GM04504 (cell line): ENCODE measurements at places on chromosomes 6 and 20.

- no peak for DNase-seq
Observed at GRCh38 chr6:120077489-120077888, 727.9 kb upstream of the MAN1A1 start.

DNA sequence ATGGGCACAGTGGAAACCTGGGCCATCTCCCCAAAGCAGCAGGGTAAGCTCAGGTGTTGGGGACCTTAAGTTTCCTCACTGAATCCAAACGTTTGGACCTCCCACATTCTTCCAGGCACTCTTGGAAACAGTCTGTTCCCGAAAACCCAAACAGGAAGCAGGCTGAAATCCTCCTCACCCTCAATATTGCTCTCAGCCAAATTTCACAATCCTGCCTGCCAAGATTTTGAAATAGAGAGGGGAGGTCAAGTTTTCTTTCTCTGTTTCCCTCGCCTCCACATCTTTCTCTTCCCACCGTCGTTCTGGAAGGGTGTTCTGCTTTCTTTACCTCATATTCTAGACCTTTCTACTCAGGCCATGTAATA is 392.0 kb upstream of the SASH1 start:
- DNase-seq: no peak

DNA sequence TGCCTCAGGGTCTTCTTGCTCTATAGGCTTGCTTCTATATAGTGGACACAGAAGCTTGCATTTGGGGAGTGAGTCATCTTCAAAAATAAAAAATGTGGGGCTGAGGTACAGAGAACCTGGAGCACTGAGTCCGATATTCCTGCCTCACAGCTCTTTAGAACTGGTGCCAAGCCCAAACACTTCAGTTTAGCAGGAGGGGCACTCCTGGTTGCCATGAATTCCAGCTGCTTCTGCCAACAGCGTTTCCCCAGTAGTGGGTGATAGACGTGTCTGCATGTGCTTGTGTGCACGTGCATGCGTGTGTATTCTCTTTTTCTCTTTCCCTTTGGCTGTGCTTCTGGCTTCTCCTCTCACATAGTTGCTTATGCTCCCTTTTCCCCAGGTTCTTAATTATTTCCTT is 11.9 kb downstream of the DNPH1 start:
- DNase-seq: no peak

GRCh38 chr6:82056567-82056966 is 191.0 kb downstream of the IBTK start:
- no peak for DNase-seq

DNA sequence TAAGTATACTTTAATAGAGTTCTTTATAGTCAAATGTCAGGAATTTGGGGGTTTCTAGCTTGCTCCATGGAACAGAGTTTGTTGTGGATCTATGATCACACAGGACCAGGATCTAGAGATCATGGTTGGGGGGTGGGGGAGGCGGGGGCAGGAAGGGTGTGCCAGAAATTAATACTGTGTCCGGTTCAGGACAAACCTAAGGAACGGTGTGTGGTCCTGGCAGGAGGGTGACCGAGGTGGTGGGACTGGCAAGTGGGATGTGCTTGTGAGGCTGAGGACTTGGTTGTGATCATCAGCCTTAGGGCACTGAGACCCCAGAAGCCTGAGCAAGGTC is 27.9 kb downstream of the GSTA3 start:
- DNase-seq: no peak

DNA sequence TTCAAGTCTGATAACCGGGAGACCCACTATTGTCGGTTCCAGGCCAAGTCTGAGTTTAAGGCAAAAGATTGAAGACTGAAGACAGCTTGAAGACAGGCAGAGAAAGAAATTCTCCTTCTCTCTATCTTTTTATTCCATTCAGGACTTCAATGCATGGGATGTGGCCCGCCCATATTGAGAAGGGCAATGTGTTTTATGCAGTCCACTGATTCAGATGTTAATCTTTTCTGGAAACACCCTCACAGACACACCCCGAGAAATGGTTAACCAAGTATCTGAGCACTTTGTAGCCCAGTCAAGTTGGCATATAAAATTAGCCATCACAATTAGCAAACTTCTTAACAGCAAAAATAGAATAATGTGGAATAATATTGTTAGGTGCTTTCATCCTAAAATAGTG is 75.5 kb upstream of the FABP7 start:
- no peak for DNase-seq

DNA sequence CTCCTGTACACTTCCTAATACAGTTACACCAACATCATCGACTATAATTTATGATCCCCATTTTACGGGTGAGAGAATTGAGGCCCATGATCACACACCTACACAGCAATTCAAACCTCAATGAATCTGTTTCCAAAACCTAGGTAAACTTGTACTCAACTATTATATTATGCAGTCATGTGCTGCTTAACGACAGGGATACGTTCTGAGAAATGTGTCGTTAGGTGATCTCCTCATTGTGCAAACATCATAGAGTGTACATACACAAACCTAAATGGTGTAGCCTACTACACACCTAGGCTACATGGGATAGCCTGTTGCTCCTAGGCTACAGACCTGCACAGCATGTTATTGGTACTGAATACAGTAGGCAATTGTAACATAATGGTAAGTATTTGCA is 385.6 kb downstream of the ARHGAP18 start:
- DNase-seq: no peak

DNA sequence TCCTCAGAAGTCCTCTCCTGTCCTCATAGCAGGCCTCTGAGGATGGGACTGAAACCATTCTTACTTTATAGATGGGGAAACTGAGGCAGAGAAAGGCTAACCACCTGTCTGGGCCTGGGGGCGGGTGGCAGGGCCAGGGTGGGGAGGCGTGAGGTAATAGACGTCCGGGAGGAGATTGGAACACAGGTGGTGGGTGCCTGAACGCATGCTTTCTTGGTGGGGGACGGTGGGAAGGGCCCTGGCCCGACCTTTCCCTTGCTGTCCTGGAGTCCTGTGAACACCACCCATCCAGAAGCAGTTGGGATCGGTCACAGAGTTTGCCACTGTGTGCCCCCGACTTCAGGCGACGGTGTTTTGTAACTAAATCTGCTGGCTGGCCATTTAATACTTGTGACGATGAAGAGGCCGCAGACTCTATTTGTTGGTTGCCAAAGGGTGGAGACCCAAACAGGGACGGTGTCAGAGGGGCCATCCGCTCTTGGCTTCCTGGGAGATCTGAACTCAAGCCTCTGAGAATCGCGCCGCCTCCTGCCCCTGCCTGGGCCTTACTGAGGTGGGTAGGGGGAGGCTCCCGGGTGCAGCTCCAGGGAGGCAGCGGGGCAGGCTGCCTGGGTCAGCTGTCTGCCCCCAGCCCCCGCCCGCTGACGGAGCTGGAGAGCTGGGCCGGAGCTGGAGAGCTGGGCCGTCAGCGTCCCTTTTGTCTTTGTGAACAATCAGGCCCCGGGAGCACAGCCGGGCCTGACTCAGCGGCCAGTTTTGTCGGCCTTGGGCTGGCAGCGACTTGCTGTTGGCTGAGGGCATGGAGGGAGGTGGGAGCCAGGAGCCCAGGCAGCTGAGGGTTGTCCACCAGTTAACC is 4.1 kb downstream of the RBM38 start:
- DNase-seq: no peak
